ENCODE measurements at places on chromosomes 7 and 10.

DNA sequence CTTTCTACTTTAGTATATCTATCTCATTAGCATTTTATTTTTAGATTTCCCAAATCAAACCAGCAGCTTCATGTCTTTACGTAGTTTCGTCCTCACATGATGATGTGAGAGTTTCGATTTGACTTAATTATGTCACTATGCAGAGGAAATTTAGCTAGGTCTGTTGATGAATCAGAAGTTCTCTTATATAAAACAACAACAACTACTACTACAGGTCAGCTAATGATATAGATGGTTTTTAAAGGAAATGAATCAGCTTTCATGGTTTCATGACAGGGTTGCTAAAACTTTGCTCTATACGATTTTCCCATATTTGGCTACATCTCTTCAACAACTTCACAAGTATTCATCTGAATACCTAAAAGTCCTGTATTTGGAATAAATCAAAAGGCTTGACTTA, 28.6 kb downstream of the JAZF1 start:
- no peak for DNase-seq

DNA sequence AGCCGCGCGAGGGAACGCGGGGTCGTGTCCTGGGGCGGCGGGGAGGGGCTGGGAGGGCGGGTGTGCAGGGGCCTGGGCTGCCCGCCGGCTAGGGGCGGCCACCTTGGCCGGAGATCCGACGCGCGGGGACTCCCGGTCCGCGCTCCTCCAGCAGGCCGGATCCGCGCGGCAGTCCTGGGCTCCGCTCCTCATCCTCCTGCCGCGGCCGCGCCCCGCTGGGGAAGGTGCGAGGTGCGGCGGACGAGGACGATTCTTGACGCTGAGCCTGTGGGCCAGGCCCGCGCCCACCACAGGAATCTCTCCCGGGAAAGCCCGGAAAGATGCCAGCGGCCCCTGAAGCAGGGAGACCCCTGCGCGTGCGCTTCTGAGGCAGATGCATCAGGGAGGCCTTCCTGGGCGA, 6.6 kb upstream of the OGDHL start:
- no peak for DNase-seq

- DNase-seq, result no peak
Measured at GRCh38 chr7:96700516-96700915, 9.1 kb downstream of the SEM1 start.

- DNase-seq, result no peak
Measured at GRCh38 chr10:109892117-109892516, 31.2 kb downstream of the XPNPEP1 start.

DNA sequence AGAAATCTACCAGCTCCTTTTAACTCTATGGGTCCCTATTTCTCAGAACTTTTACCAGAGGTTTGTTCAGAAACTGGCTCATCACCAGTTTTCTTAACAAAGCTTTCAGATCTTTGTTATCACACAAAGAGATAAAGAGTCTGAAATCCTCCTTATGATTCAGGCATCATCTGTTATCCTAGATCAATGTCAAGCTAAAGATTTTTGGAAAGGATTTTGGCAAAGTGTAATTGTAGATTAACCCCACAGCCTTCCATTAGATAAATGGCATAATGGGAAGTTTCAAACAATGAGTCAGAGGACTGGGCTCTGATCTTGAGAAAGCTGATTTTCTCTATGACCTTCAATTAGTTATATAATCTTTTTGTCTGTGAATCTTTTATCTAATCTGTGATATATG, 192.2 kb downstream of the NXPH1 start:
- DNase-seq, result no peak
